ENCODE measurements at places on chromosomes 1 and 21.

DNA sequence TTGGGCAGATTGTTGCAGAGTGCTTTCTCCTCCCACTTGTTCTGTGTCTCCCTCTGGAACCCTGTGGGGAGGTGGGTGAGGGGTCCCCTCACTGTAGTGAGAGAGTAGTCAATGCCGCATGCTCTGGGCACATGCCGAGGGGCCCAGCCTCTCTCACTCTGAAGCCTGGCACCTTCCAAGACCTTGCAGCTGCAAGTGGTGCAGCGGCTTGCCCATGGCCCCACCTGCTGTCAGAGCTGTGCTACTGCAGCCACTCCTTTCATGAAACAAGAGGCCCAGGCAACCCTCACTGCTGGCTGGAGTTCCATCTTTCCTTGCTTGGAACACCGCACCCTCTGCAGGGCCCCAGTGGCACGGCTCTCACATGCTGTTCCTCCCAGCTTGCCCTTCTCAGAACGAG, 58.4 kb upstream of the COL6A1 start:
- no peak for DNase-seq

GRCh38 chr1:171254859-171255258, 6.6 kb downstream of the FMO1 start:
- DNase-seq = no peak

DNA sequence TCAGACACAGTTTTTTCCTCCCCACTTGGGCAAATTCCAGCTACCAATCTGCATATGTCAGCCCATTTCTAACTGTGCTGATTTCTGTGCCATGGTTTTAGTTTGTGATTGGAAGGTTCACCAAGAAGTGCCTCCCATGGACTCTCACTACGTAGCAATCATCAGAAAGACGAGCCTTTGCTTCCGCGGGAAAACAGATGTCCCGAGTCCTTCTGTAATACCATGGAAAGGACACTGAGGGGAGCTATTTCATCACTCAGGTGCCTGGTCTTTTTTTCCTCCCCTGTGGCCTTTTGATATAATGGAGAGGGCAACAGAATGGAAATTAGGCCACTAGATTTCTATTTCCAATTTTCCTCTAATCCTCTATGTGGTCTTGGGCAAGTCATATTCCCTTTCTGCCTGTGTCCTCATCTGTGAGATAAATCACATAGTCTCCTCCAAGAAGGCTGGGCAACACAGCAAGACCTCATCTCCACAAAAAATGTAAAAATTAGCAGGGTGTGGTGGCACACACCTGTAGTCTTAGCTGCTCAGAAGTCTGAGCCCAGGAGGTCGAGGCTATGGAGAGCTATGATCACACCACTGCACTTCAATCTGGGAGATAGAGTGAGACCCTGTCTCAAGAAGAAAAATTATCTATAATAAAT, 24.8 kb downstream of the LEMD1 start:
- peak; percentile 17 for DNase-seq

DNA sequence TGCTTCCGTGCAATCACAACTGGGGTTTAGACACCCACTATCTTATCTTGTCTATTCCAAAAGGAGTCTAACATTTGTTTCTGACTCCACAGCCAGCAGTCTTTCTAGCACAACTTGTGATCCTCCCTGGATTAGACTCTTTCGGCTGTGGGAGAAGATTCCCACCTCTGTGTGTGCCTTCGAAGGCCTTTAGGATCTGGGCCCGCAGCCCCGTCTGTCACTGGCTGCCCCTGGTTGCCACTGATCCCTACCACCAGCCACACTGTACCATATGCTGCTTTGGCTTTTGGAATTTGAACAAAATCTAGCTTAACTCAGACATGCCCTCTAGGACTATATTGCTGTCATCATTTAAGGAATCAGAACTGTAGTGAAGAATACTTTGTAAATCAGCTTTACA, 18.0 kb downstream of the NTPCR start:
- DNase-seq = no peak

GRCh38 chr1:203116091-203116820, 11.3 kb upstream of the ADORA1 start:
- no peak for DNase-seq

DNA sequence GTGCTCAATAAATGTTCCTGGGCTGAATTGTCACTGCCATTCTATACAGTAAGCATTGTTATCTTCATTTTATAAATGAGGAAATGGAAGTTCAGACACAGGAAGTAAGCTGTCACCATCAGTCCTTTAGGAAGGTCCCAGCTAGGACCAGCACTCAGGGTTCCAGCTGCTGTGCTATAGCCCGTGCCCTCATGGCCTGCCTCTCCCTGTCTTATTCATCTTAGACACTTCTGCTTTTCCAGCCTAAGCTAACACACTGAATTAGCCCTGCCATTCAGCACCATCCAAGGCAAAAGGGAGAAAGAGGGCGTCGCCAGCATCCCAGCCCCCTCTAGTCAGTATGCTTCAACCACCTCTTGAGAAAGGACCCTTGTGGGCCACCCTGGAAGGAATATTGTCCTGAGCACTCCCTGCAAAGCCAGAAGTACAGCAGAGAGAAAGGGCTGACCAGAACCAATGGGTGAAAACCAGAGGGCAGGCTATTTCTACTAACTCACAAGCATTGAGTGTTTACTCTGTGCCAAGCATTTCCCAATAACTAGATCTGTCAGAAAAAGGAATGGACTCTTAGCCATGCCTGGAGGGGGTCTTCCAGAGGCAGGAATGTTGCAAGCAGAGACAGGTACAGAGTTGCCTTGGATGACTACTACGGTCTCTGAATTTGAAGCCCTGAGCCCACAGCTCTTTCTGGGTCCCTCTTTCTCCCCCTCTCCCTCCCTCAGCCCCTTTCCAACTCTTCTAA, 77.9 kb upstream of the NFIA start:
- no peak for DNase-seq

DNA sequence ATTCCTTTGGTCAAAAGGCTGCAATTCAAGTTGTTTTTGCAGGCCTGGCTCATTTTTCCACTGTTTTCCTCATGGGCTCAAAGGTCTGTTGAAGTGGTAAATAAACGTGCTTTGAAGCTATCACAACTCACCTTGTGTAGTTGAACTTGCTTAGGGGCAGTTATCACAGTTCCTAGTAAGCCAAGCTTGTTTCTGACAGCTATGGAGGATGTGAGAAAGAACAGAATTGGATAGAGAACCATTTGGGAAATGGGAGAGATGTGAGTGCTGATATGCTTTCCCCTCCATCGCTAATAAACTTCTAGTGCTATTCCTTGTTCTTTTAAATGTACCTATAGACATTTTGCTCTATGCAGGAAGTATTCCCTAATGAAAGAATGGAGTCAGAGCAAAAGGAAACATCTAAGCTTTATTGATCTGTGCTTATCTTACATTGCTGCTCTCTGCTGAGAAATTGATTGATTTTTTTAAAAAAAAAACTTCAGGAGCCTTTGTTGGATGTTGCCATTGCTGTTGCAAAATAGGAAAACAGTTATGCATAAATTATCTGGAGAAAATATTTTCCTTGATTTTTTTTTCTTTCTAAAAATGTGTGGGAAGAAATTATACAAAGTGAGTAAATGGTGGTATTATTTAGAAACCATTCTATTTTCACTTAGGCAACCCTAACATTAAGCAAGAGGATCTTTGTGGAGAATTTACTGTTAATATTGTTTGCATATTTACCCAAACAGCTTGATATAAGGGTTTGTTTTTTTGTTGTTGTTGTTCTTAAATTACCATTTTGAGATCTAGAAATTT, 118.2 kb downstream of the MAGI3 start:
- DNase-seq = no peak

DNA sequence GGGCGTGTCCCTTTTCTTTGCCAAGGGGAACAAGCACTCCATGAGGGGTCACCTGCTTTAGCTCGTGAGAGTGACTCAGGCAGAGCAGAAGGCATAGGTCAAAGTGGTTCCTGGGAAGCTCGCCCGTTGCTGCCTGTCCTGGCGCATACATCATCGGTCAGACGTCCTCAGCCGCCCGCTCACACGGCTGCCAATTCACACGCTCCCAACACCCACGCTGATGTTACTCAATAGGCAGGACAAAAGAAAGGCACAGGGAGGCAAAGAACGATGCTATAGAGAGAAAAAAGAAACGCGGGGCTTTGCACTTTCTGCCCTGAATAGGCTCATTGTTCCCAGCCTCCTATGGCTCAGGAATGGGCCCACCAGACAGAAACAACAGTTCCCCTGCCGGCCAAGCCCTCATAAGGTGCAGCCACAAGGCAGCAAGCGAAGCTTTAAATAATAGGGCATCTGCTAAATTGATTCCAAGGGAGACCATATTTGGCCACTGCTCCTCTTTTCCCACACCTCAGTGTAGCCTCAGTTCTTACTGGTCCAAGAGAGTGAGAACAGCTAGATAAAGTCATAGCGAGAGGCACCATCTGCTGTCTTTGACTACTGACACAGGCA, 38.7 kb downstream of the VTCN1 start:
- no peak for DNase-seq

- DNase-seq = no peak
These were observed 101.4 kb upstream of the TSPAN2 start for GRCh38 chr1:115190540-115191170.

DNA sequence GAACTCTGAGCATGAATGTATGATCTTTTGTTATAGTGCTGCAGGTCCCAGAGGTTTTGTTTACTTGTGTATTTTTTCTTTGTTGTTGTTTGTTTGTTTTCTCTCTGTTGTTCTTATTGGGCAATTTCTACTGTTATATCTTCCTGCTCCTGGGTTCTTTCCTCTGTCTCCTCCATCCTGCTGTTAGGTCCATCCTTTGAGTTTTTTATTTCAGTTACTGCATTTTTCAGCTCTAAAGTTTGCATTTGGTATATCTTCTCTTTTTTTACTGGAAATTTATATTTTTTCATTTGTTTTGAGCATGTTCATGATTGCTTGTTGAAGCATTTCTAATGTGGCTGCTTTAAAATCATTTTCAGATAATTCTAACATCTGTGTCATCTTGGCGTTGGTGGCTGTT, 9.9 kb downstream of the TRPM2 start:
- no peak for DNase-seq

GRCh38 chr21:31130821-31131220, 92.5 kb upstream of the KRTAP19-8 start:
- no peak for DNase-seq

DNA sequence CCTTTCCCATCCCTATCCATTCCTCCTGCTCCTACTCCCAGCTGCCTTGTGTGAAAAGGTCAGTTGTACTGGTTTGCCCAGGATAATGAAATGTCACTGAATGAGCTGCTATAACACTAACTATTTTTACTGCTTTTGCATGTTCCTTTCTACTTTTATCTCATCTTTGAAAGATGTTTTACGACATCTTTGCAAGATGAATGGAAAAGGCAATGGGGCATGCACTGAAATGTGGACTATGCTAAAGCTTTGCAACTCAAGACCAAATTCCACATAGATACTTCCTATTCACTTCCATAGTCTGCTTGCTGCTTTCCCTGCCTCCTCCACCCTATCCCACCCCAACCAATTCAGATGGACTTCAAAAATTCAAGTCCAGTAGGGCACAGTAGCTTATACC, 111.3 kb downstream of the SETD4 start:
- DNase-seq = no peak

DNA sequence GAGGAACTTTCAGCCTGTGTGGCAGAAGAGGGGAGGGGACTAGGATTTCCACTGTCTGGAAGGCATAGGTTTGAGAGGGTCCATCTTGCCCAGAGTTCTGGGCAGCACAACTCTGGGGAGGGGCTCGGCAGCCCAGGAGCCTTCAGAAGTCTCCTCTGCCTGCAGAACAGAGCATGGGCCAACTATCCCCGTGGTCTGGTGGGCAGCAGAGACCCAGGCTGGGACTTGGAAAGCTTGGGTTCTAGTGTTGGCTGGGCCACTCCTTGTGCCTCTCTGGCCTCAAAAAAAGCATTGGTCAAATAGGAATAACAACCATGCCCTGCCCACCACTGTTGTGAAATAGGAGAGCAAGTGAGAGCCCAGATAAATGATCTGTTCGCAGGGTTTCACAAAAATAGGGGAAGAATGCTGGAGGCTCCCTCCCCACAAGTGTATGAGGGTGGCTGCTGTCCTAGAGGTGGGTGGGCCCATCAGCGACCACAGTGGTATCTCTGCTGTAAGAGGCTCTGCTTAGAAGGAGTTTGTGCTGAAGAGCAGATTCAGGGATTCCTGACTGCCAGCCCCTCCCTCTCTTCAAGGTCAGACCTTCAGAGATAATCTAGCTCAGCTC, 8.9 kb downstream of the EPHA10 start:
- no peak for DNase-seq

- DNase-seq = no peak
These were observed 409.1 kb downstream of the SETD4 start for GRCh38 chr21:35651196-35651595.

GRCh38 chr1:11787251-11787803, 18.4 kb downstream of the MTHFR start:
- no peak for DNase-seq

GRCh38 chr1:153932156-153933131, 9.7 kb upstream of the GATAD2B start:
- no peak for DNase-seq

DNA sequence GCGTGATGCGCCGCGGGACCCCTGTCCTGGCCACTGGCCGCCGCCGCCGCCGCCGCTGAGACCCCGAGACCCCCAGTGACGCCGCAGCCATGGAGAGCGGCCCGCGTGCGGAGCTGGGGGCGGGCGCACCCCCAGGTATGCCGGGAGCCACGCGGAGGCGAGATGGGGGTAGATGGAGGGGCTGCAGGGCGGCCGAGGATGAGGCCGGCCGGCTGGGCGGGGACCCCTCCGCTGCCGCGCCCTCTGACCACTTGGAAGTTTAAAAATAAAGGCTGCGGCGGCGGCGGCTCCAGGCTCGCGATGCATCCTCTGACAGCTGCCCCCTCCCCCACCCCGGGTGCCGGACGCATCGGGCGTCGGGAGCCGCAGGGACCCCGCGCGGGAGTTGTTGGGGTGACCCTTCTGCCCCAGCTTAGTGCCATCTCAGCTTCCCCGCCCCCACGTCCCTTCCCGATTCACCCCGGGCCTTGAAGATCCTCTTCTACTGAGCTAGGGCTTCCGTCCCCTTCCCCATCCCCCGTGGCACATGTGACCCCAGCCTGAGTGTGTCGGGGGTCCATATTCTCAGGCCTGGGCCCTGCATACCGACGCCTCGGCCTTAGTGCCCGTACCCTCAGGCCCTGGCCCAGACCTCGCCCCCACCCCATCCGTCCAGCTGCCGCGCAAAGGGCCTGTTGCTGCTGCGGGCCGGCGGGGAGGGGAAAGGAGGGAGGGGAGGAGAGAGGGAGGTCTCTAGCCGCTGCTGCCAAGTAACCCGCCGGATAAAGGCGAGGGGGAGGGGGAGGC, 562 bp downstream of the MAP7D1 start:
- peak; percentile 34 for DNase-seq

DNA sequence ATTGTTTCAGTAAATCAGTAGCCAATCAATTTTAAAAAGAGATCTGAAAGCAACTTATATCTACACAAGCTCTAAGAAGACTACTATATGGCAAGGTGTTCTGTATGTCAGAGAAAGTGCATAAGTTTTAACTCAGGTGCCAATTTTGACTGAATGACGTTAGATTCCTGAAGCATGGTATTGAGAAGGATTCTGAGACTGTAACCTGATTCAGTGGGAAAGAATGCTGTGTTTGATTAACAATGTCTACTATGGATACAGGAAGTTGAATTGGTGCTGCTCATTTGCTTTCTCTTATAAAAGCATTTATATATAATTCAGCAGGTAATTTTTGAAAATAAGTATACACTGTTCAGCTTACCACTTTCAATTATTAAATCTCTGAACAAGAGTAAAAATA, 156.3 kb downstream of the PAPPA2 start:
- DNase-seq = no peak

GRCh38 chr1:211559222-211560010, 19.5 kb downstream of the SLC30A1 start:
- DNase-seq = no peak
